ENCODE measurements at places on chromosomes 1 and 21.

GRCh38 chr1:223217781-223218180, 74.7 kb upstream of the TLR5 start:
- DNase-seq: no peak

GRCh38 chr1:22370190-22370498, 81.5 kb upstream of the ZBTB40 start:
- DNase-seq: no peak

DNA sequence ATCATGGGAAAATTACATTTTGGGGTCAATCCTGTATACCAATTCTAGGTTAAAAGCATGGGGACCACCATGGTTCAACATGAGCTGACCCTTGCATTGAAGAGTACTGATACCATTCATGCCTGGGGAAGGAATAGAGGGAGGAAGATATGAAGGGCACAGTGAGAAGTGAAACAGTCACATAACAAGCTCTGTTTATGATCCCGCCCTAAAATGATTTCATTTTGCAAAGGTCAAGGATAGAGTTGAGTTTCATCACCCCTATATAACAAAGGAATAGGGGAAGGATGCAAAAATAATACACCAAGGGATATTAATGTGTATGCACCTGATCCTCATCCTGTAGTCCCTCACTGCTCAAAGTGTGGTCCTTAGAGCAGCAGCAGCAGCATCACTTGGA, 2.5 kb upstream of the HLCS start:
- DNase-seq: no peak

DNA sequence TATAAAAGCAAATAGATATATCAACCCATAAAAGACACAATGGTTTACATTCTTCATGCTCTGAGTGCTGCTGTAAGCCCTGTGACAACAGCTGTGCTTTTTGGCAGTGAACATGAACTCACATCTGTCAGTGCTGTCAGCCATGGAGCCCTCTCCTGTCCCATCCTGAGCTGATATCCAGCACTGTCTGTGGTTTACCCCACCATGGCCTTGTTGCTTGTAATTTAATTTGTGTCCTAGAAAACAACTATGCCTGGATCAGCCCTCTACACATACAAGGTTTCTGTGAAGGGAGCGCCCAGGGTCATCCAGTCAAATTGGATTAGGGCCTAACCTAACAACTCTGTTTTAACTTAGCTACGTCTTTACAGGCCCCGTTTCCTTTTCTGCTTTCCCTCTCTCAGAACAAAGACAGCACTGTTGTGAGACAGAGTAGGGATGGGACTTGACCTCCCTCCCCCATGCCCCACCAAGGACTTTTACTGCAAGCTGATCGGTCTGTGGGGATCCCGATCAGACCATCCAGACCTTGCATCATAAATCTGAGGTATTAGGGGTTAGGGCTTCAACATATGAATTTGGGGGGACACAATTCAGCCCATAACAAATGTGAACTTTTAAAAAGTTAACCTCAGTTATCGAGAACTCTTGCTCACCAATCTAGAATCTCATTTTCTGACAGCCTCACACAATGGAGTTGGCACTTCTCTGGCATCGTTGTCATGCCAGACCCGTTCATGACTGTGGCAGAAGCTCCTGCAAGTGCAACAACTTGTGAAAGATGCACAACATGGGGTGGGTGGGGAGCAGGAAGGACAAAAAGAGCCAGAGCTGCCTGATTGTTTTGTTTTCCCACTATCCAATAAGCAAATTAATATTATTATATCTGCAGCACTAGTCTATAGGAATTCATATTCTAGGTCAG, 16.4 kb upstream of the SLC44A3 start:
- no peak for DNase-seq

DNA sequence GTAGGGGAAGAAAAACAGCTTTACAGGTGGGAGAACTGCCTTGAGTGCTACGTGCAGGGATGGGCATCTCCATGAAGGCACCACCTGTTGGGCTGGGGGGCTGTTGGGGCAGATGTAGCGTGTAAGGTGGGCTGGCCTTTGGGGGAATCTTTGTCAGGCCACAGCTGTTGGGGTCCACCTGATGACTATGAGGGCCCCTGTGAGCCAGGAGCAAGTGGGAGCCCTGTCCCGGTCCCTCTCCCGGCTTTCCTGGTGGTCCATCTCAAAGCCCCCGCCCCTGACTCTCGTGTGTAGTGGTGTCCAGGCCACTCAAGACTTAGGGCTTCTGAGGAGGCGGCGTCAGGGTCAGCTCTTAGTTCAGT, 13.5 kb downstream of the SLC37A1 start:
- DNase-seq: no peak

GRCh38 chr1:8816831-8817411, 519 bp downstream of the RERE start:
- peak; percentile 34 for DNase-seq

GRCh38 chr1:233721004-233721595, 107.2 kb downstream of the KCNK1 start:
- DNase-seq: no peak

GRCh38 chr1:204084247-204084772, 11.4 kb downstream of the SOX13 start:
- DNase-seq: peak; percentile 57

DNA sequence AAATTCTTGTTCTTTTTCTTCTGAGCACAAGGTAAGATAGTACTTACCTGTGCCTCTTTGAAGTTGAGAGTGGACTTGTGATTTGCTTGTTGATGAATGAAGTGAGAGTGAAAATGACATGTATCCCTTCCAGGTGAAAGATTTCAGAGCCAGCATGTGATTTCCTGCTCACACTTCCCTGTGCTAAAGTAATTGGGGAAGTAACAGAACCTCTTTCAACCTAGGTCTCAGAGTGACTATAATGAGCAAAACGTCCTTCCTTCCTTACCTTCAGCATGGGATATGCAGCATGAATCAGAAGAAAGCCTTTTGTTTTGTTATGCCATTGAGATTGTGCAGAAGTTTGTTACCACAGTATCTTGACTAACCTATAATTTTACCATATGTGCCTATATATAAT, 24.6 kb downstream of the RAVER2 start:
- no peak for DNase-seq

- no peak for DNase-seq
These were observed 135.3 kb upstream of the VANGL1 start for GRCh38 chr1:115506518-115506917.

DNA sequence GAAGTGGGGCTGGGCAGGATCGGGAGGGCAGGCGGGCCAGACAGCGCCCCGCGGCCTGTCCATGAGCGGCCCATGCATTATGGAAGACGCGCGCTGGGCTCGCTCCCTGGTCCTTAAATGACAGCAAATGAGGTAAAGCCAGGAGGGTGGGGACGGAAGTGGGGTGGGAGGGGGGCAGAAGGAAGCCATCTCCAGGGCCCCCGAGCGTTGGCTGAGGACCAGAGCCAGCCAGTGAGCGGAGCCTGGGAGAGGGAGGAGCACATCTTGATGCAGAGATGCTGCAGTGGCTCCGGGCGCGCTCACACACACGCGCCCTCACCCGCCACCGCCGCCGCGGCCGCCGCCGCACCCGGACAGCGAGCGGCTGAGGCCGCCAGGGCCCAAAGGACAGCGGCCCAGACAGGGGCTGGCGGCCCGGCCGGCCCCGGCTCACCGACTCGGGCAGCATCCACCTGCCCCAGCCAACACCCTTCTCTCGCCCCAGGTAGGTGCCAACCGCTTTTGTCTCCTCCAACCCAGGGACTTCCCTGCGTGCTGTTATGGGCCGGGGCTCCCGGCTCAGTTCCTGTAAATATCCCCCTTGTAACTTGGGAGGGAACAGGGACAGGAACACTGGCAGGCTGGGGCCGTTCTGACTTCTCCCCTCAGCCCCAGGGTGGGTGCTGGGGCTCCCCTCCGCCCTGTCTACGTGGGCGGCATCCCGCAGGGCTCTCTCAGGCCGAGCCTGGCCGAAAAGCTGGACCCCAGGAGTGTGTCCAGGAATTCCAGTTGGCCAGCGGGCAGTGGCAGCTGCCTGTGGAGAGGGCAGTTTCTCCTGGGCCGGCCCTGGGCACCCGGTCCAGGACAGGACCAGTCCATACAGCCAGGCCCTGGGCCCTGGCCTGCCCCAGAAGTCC, at the start of gene CNTN2:
TSS of gene CNTN2 (plus strand) at position 302 of the 896 bp plus-strand sequence. CDS start 9,974 bp downstream, outside the sequence.
- no peak for DNase-seq

- DNase-seq: no peak
These were observed 2.8 kb downstream of the CNKSR1 start for GRCh38 chr1:26180010-26180506.

- DNase-seq: no peak
These were observed 55.3 kb upstream of the HNRNPU start for GRCh38 chr1:244919320-244920282.

GRCh38 chr1:27535386-27535785, 45.4 kb upstream of the WASF2 start:
- no peak for DNase-seq

DNA sequence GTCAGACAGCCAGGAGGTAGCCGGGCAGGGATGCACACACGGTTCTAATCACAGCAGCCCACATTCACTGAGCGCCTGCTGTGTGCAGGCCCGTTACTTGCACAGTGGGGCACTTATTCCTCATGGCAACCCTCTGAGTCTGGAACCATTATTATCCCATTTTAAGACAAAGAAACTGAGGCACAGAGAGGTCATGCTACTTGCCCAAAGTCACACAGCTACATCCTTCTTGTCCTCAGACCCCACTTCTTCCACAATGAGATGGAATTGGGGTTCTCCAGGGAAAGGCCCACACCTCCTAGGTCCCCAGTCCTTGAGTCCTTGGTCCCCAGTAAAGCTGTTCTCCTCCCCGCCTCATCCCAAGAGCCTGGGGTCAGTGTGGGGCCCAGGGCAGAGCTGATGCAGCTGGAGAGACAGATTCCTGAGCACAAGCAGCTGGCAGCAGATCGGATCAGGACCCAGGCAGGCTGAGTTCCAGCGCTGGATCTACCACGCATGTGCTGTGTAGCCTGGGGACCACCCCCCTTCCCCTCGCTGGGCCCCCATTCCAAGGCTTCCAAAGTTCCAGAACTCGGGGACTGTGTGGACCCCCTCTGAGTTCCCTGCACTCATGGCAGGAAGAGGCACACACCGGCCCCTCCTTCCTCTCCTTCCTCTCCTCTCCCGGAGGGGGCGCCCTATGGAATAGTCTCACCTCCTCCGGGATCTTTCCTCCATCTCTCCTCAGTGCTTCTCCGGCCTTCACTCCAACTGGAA, 393.4 kb downstream of the MATN1 start:
- no peak for DNase-seq

GRCh38 chr1:69438056-69438795, 129.5 kb upstream of the LRRC7 start:
- DNase-seq: no peak

DNA sequence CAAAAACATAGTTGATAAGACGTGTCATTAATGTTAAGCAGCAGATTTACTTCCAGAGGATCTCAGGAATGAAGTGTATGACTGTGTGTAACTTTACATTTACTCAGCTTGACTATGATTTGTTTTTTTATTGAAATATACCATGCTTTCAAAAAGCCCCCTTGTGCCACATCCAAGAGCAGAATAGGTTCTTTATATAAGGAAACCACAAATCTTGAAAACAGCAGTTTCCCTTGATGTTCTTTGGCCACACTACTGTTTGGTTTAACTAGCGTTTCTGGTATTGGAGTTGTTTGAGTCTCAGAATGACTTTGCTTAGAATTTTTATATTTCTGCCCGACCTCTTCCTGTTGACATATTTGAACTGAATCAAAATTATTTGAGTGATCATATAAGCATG, 25.0 kb downstream of the LRRC8C start:
- DNase-seq: no peak

GRCh38 chr1:235834620-235835019, 32.1 kb downstream of the LYST start:
- no peak for DNase-seq

DNA sequence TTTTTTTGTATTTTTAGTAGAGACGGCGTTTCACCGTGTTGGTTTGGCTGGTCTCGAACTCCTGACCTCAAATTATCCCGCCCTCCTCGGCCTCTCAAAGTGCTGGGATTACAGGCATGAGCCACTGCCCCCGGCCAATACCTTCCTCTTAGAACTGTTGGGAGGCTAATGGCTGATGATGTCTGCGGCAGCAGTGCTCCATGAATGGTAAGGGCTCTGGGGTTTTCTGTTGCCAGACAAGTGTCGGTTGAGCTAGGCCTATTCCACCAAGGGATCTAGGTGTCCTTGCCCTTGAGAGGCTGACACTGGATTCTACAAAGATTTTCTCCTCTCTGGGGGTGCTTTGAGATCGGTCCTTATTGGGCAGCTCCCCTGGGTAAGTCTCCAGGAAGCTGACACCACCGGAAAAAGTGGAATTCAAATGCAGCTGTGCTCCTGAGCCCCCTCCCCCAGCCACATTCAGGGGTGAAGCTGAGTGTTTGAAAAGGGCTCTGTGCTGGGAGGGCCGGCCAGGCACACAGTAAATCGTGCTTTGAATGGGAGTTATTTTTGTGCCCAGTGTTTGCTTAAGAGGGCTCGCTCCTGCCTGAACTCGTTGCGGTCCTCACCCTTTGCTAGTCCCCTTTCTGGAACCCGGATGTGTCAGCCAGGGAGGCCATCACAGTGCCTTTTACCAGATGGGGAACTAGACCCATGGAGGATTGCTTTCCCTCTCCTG, 5.2 kb downstream of the SOX13 start:
- peak; percentile 58 for DNase-seq

- no peak for DNase-seq
These were observed 16.1 kb downstream of the FASLG start for GRCh38 chr1:172674831-172675613.

GRCh38 chr1:233982827-233983518, 78.5 kb downstream of the SLC35F3 start:
- DNase-seq: no peak

DNA sequence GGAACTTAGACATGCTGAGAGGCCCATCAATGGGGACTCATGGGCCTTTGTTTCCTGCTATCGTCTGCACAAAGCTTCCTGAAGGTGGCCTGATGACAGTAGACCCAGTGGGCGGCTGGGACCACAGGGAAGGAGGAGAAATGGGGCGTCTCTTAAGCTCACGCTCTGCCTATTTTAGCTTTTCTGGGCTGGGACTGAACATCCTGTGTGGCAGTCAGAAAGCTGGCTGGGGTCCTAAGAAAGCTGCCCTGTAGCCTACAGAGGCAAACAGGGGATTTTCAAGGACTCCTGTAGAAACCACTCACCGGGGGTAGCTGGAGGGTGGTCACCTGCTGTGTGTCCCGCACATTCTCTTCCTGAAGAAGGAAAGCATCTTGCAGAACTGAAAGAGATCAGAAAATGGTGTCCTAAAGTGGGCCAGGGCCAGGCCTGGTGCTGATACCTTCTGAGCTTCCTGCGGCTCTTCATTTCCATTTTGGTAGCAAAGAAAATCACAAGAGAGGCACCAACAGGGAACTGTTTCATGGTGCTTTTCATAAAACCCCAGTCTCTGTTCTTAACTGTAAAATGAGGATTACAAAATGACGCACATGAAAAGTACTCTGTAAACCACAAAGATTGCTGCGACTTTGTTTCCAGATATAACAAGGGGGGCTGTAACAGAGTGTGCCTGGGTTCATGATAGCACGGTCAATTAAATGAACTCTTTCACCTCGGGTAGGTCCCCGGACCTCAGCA, 8.6 kb downstream of the ZNF496 start:
- DNase-seq: no peak

- no peak for DNase-seq
These were observed 23.7 kb downstream of the IRF2BP2 start for GRCh38 chr1:234586304-234586703.

DNA sequence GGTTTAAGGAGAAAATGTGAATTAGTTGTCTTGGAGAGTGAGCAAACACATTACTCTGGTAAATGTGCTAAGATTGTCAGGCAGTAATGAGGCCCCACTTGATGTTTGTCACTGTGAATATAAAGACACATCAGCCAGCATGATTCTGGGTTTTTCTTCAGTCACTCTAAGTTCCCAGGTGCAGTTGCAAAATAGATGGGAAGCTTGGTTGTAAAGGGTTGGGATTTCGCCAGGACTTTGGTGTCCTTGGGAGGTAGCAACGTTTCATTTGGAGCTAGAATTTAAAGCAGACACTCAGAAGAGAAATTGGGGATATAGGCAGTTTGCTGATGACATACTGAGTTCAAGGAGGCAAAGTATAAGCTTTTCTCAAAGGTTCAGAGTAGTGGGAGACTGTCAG, 154.3 kb downstream of the MAST2 start:
- DNase-seq: no peak
